ENCODE measurements at places on chromosomes 6 and 20.

- no peak for DNase-seq
Measured at GRCh38 chr20:40651151-40651550, 37.9 kb downstream of the MAFB start.

DNA sequence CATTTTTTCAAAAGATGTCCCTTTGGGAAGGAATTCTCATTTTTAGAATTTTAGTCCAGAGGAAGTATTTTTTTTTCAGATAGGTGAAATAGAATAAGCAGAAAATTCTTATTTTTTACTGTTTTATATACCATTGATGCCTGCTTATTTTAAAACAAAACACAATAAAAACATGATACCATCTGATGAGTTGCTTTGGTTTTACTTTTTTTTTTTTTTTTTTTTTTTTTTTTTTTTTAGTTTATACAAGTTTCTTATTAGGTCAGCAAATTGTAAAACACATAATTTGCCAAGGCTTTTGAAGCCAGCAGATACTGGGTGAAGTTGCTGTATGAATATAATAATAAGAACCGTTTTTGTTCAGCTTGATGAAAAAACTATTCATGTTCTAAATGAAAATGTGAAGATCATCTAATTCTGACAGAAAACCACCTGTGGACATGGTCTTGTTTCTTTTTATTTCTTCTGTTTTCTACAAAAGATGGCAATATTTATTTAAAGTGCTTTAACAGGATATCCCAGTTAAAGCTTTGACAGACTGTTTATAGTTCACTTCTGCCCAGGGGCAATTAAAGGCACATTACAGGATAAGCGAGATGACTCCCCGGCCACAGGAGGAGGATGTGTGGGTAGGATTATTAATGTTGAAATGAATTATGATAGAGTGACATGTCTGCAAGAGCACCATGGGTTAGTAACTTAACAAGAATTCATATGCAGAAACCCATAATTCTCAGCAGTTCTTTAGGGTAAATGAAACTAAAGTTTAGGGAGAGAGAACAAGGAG is 31.1 kb downstream of the MYB start:
- DNase-seq = peak; percentile 24

DNA sequence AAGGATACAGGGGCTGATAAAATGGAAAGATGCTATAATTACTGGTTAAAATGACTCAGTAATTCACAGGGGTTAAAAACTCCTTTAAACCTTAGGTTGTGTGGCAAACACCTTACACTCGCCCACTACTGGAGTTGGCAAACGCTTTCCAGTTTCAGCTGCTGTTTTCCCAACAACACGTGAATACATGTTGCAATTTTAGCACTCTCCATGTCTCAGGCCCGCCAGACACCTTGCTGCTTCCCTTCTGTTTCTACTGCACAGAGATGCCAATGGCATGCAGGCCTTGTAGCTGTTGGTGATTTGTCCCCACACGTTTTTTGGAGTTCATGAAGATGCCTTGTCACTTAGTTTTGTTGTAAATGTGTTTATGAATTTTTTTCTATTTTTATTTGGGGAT is 5.3 kb upstream of the TTPAL start:
- no peak for DNase-seq

DNA sequence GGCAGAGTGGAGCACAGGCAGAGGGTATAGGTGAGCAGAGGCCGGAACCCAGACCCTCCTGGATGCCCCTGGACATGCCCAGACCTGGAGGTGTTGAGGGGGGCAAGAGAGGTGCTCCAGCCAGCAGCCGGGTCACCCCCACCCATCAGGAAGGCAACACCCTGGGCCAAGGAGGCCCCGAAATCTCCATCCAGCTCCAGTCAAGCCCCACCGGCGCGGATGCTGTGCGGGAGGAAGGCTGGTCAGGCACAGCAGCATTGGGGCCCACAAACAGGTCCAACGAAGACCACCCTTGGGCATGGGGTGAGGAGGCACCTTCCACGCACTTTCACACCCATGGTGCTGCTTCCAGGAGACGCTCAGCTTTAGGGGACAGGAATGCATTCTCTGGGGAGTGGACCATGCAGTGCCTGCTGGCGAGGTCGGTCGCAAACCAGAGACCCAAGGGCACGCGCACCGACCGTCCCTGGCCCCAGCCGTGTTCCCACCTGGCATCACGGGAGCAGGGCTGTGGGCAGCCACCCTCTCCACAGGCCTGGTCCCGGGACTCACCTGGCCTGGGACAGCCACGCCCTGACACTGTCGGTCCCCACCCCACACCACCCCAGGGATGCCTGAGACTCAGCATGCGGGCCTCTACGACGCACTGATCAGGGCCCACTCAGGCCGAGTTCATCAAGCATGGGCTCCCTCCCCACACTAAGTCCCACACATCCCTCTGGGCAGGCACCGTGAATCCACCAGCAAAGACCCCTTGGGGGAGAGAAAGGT is 43.6 kb upstream of the ZBP1 start:
- no peak for DNase-seq

- DNase-seq = no peak
Measured at GRCh38 chr6:33692078-33692759, 19.3 kb downstream of the UQCC2 start.

DNA sequence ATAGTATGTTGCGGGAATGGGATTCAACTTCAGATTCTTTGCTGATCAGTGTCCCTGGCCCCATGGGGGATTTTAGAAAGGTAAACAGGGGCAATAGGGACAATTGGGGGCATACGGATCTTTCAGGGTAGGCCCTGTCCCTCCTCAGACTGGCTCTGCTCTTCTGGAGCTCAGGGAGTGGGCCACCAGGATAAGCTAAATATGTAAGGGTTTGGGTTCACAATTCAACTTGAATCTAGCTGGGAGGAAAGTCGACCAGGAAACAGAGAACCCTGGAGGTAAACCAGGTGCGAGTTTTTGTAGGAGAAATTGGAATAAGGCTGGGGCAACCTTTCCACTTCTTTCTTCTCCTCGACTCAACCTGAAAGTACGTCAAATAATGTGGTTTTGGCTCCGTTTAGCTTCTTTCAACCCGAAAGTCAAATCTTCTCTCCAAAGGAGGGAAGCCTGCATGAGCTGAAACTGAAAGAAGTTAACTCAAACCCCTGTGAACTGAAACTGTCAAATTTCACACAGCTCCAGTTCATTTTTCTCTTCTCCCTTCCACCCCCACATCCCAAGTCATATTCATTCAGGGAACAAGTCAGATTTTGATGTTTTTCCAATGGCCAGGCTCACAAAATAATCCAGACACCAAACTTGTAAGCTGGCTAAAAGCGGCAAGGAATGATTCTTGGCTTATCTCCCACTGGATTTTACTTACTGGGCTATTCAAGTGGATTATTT is 278.2 kb downstream of the CLIC5 start:
- no peak for DNase-seq

All from HEK293T (cell line).